ENCODE measurements at places on chromosomes 12 and 14.

DNA sequence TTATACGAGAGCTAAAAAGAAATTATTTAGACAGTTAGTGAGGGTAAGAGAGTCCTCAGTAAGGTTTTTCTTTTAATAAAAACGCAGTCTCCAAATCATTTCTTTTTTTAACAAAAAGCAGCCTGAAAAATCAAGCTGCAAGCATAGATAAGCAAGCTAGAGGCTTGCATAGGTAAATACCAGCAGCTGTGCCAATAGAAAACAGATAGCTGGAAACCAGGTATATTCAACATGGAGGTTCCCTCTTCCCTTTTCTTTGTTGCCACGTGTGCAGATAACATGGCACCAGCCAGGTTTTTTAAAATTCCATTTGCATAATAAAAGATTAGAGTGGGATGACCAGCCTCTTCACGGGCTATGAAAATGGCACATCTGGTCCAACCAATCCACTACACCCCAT, 6.1 kb upstream of the PRKAB1 start:
- no peak for DNase-seq

- DNase-seq: no peak
Measured at GRCh38 chr12:51825216-51825615, 23.3 kb downstream of the FIGNL2 start.

DNA sequence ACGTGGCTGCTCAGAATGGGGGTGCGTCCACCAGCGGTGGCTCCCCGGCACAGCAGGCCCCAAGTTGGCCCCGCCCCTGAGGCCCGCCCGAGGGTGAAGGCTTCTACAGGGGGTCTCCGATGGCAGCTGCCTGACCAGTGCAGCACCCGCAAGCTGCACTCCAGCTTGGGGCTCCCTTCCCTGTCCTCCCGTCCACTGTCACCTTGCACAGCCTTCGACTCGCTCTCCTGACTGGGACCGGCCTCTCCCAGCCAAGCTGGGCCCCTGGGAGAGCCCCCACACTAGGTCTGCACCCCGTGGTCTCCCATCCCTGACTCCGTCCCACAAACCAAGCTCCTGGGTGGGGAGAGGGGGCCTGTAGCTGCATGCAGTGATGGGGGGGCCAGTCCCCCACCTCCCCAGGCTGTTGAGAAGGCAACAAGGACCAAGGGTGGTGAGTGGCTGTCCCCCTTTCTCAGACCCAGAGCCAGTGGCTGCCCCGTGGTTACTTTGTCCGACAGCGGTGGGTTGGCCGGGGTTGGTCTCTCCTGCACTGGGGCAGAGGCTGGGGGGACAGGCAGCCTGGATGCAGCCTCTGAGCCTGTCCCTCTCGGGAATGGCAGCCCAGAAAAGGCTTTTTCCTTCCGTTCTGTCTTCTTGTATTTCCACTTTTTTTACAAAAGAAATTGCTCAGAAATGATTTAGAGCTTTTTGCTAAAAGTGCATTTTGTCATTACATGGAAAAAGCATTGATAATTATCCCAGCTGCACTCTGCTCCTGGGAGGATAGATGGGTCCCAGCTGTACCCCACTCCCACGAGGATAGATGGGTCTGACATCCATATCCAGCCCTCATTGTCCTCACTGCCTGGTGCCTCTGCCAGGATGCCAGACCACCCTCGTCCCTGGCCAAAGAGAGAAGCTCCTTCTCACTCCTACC, 217.0 kb downstream of the KIF26A start:
- DNase-seq: no peak

DNA sequence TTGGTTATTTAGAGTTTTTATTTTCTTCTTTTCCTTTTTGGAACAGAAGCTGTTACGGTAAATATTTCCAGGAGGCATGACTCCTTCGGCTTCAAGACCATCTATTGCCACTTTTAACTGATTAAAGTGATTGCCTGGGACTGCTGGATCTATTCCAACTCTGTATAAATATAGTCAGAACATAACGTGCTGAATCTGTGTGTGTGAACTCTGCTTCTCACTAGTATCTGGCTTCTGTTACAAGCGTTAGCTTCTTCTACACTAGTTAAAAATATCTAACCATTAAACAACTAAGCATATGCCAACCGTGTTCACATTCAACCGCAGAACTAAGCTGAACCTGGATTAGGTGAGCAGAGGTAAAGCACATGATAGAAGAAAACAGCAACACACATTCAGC, 49.0 kb downstream of the TMTC1 start:
- DNase-seq: no peak

DNA sequence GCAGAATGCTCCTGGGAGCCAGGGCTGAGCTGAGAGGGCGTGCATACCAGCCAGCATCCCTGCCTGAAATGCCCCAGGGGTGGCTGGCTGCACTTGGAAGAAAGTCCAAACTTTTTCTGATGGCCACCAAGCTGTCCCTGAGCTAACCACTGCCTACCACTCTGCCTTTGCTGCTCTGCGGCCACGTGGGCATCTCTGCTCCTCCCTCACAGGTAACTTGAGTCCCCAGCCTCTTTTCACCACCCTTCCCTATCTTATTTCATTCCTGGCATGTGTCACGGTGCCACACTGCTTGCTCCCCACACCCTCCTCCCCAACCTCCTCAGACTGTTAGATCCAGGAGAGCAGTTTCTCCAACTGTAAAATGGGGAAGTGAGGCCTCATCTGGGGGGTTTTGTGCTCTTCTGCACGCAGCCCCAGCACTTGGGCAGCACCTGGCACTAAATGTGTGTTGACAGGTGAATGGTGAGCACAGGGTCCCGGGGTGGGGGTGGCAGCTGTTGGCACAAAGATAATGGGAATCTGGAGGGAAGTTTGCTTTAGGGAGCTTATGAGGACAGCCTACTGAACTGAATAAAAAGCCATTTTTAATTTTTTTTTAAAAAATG, 113.0 kb downstream of the GLT1D1 start:
- DNase-seq: no peak

DNA sequence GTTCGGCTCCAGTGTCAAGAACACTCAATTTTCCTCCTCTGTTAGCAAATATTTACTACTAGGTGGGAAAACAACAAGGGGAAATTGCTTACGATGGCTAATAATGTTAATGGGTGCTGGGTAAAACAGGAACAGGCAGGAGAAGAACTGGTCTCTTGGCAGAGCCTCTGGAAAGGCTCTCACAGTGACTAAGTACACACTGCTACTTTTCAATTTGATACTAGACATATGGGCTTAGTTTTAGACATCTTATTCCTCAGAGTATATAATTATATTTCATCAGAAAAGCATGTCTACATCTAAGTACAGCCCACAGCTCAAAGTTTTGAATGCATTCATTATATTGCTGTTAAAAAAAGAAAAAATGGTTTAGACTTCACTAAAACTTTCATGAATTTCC, 65.4 kb upstream of the SAV1 start:
- no peak for DNase-seq

DNA sequence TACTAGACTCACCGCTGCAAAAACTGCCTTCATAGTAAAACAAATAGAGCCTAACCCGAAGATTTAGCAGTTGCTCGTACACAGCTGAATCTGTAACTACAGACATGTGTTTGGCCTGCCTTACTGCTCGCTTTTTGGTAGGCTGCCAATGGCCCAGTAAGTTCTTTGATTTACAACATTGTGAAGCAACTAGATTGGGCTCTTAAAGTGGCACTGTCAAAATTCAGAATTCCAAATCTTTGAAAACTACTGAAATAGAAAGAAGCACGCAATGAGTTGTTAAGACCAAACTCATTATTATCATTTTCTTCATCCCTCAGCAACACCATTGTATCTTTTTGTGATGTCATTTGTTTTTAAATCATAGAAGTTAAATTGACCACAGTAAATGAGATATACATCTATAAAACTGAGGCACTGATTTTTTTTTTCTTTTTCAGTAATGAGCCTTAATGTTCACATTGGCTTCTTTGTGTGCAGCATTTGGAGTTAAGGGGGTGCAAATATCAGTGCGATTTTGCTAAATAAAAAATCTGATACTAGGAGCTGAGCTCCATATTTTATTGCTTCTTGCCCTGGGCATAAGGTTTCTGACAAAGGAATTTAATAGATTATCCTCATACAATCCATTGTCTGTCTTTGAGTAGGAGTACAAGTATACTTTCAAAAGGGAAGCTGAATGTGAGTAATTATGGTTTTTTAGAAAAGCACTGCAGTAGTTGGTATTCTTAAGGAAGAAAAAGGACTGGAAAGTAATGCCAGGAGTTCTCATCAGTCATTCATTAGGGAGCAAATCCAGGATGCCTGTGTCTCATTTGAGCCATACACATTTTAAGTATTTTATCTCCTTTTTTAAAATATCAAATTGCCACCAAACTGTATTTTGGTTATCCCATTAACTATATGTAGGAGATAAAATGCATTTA, 138.5 kb downstream of the KICS2 start:
- DNase-seq: no peak

DNA sequence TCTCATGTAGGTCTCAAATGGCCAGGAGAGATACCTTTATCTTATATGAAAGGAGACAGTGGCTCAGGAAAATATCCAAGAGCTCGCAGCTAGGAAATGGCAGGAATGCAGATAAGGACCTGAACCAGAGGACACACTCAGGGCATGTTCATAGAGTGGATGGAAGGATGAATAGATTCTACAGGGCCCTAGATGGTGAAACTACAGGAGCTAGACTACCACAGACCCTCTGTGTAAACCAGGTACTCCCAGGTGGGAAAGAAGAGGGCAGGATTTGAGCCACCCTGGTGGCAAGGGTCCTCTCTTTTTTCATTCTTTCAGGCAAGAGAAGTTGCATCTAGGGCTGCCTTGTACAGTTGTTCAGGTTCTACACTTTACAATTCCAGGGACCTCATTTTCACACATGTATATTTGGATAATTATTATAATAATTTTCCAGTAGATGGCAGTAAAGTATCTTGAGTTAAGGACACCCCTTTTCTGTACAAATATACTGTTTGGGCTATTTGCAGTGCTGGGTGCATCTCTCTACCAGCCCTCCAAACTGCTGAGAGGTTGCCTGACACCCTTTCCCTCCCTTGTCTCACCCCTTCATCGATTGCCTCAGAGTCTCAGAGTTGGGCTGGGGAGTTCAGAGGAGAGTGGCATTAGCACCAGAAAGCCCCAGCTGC, 10.5 kb upstream of the ZDHHC22 start:
- DNase-seq: no peak

DNA sequence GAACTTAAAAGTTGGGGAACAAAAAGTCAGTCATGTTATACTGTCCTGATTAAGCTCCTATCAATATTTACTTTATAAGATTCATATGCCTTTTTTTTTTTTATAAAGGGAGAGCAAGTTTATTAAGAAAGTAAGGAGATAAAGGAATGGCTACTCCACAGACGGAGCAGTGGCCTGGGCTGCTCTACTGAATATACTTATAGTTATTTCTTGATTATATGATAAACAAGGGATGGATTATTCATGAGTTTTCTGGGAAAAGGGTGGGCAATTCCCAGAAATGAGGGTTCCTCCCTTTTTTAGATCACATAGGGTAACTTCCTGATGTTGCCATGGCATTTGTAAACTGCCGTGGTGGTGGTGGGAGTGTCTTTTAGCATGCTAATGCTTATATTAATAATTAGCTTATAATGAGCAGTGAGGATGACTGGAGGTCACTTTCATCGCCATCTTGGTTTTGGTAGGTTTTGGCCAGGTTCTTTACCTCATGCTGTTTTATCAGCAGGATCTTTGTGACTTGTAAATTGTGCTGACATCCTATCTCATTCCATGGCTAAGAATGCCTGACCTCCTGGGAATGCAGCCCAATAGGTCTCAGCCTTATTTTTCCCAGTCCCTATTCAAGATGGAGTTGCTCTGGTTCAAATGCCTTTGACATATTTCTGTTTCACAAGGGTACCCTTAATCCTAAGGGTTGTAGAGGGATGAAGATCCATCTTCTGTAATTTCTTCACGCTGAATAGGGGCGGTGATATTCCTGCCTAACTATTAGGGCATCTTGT, 73.9 kb downstream of the OTOGL start:
- no peak for DNase-seq

- no peak for DNase-seq
Measured at GRCh38 chr12:28021704-28022103, 49.2 kb upstream of the PTHLH start.

GRCh38 chr14:88565427-88565826, 2.6 kb downstream of the ZC3H14 start:
- DNase-seq: no peak

DNA sequence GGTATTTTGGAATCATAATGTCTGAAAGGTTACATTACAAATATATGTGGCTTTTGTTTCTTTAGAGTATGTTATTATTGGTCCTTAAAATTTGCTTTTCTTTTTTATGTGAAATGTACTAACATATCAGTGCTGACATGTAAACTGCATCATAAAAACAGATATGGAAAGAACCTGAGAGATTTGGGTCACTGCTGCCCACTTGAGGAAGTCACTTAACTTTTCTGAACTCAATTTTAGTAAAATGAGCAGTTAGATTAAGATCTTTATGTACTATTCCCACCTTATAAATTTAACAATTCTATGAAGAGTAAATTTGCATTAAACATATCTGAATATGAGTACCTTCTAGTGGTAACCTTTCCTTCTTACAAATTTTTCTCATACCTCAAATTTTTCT, 7.5 kb downstream of the PTGR2 start:
- no peak for DNase-seq

DNA sequence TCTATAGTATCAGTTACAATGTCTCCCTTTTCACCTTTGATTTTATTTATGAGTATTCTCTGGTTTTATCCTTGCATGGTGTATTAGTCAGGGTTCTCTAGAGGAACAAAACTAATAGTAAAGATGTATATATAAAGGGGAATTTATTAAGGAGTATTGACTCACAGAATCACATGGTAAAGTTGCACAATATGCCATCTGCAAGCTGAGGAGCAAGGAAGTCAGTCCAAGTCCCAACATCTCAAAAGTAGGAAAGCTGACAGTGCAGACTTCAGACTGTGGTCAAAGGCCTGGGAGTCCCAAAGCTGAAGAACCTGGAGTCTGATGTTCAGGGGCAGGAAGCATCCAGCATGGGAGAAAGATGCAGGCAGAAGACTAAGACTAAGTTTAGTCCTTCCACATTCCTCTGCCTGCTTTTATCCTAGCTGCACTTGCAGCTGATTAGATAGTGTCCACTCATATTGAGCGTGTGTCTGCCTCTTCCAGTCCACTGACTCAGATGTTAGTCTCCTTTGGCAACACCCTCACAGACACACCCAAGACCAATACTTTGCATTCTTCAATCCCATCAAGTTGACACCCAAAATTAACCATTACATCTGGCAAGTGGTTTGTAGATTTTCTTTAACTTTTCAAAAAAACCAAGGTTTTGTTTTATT, 308.0 kb upstream of the LMO3 start:
- no peak for DNase-seq

- DNase-seq: no peak
Measured at GRCh38 chr12:46486588-46486987, 114.0 kb upstream of the SLC38A2 start.

- no peak for DNase-seq
Measured at GRCh38 chr12:103824845-103825244, 16.2 kb downstream of the NT5DC3 start.

- no peak for DNase-seq
Measured at GRCh38 chr14:102282751-102283465, 22.1 kb downstream of the MOK start.

DNA sequence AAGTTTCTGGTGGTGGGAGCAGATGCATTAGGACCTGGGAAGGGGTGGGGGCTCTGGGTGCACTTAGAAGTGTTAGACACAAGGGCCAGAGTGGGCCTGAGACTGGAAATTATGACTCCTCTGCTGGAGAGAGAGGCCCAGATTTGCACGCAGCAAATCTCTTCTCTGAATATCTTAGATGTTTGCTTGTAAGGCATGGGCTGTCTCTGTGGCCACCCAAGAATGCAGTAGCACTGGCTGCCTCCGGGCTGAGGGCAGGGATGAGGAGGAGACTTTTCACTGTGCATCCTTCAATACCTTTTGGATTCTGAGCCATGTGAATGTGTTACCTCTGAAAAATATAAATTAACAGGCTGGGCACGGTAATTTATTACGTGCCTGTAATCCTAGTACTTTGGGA, 14.0 kb upstream of the RABGGTA start:
- no peak for DNase-seq

Data from activated CD4-positive, alpha-beta T cell treated with anti-CD3 and anti-CD28 coated beads for 4 hours (primary cell).